ENCODE measurements at places on chromosomes 12 and 14. TPM values are rescaled to one million over a fixed set of nuclear protein-coding genes. Genes with fewer than 3 reads are reported as not detected.
A peak's percentile ranks its signal among the peaks of the same experiment; 100 is the strongest.

FKBP11 gene
- 23.8 TPM for total RNA-seq

SERPINA12 gene
- total RNA-seq: not detected

SERPINA9 gene
- total RNA-seq: not detected

CSRP2 gene
- 26.7 TPM for total RNA-seq

ZDHHC22 gene
- not detected for total RNA-seq

DNA sequence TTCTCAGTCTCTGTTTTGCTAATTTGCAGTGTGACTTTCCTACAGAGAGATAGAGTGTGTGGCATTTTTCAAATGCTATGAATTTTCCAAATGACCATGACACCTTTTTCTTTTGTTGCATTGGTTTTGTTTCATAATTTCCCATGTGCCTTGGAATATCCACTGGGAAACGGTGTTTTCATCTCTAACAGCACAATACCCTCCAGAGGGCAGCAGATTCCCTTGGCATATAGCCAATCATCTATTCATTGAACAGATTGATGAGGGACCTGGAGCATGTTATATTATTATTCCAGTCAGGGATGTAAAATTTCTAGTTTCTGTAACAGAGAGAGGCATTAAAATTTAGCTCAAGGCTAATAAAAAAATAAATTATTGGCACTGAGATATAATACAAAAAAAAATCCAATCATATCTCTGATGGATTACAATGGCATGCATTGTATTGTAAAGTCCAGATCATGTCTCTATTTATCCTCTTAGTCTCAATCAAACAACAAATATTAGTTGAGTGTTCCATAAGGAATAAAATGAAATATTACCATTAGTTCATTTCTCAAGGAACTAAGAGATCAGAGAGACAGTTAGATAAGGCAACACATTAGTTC, 29.6 kb upstream of the NTN4 start:
- peak; percentile 79 for DNase-seq

DNA sequence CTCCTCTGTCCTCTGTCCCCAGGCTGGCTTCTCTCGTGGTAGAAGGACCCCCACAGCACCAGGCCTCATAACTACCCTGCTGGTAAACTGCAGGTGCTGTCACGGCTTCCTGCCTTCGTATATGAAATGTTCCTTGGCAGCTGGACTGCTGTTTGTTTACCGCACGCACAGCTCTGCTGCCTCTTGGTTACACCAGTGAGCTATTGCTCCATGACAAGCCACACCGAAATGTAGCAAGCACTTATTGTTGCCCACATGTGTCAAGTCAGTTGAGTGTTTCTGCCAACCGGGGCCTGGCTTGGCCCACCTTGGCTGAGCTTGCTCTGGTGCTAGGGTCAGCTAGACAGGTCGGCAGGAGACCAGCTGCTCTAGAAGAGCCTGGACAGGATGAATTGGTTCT, 21.7 kb upstream of the TCL1B start:
- no peak for DNase-seq

- no peak for DNase-seq
Measured at GRCh38 chr12:116547955-116548501, 11.2 kb upstream of the MAP1LC3B2 start.

DNA sequence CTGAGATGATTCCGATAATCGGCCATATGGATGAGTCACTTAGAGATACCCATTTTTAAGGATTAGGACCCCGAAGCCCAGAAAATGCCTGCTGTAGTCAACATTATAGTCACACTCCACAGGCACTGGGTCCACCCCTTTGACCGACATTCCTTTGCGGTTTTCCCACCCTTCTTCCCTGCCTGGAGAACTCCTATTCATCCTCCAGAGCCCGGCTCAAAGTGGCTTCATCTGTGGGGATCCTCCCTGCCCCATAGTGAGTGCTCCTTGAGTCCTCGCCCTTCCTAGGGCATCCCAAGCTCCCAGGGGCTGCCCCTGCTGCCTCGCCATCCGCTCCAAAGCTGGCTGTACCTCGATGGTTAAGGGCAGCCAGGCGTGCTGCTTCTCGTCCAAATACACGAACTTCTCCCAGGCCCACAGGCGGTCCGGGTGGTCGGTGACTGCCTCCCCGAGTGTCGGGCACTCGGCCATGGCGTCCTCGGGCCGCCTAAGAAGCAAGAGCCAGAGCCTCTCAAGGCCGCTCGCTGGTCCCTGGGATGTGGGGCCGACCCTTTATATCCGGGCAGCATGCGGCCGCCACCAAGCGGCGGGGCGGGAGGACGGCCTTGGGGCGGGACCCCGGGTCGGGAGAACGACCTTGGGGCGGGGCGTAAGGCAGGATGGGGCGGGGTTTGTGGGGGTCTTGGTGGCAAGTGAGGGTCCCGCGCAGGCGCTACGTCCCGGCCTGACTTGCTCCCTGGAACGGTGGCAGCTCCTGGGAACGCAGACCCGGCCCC, at the start of gene TCL1A:
Gene TCL1A (minus strand): TSS at position 530 of the 776 bp plus-strand sequence. CDS start 59 bp downstream, at position 471.
- DNase-seq: no peak

GRCh38 chr12:125038976-125039625, 26.1 kb upstream of the AACS start:
- no peak for DNase-seq

GRCh38 chr14:80324649-80325048, 113.3 kb upstream of the DIO2 start:
- DNase-seq: no peak

GRCh38 chr14:101564819-101565698, 3.8 kb downstream of the DIO3 start:
- DNase-seq: no peak

DNA sequence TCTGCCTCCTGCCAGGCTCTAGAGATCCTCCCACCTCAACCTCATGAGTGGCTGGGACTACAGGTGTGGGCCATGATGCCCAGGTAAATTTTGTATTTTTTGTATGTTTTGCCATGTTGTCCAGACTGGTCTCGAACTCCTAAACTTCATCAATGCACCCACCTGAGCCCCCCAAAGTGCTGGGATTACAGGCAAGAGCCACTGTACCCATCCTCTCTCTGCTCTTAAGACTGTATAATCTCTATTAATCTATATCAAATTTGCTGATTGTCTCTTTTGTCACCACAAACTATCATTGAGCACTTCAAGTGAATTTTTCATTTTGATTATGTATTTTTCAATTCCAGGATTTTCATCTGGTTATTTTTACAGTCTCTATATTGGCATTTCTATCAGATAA, 440.3 kb downstream of the NOVA1 start:
- DNase-seq: no peak

DNA sequence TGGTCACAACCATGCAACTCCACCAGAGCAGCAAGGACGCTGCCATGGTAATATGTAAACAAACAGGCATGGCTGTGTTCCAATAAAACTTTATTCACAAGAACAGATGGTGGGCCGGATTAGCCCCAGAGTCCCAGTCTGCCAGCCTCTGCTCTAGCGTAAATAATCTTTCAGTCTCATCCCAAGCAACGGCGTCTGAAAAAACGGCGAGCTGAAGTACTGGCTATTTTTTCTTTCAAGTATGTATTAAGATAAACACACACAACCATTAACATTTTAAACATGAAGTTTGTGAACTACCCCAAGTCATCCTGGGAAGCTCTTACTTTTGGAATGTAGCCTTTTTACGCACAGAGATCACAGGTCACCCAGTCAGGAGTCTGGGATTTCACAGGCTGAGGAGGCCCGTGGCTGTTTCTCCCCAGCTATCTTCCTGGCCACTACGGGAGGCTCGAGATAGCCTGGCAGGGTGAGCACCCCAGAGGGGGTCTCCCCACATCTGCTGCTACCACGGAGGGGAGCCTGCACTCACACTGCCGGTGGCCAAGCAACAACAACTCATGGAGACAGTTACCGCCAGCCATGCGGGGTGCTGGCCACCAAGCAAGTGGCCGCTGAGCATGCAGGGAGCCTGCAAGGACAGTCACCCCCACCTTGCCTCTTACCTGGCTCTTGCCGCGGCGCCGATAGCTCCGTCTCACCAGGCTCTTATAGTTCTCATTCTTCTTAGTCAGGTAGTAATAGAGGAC, 124.6 kb downstream of the RFLNA start:
- no peak for DNase-seq

- DNase-seq: no peak
Measured at GRCh38 chr12:101536069-101536674, 58.6 kb upstream of the MYBPC1 start.

GRCh38 chr14:45998554-45998953, 653.0 kb downstream of the RPL10L start:
- DNase-seq: no peak

DNA sequence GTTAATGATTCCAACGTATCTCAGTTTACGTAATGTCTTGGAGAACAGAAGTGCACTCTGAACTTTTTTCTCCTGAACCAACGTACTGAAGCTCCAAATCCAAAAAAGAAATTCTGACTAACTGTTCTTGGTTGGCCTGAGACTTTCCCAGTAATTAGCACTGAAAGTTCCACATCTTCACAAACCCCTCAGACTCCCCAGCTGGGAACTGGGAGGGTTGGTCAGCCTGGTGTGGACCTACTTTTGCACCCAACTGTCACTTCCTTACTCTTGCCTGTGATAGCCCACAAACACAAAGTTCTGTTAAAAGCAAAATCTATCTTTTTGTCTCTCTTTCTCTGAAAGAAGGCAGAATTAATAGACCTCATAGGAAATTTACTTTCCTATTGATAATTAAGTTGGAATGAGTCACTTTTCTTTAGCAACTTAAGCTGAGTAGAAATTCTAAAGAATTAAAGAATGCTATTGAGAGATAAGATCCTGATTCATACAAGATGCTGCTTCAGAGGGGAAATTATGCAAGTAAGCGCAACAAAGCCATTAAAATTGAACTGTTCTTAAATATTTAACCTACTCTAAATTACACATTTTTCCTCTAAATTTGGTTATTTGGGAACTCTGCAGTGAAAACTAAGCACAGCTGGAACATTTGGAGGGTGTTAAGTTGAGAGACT, 155.0 kb downstream of the EPS8 start:
- peak; percentile 83 for DNase-seq

DNA sequence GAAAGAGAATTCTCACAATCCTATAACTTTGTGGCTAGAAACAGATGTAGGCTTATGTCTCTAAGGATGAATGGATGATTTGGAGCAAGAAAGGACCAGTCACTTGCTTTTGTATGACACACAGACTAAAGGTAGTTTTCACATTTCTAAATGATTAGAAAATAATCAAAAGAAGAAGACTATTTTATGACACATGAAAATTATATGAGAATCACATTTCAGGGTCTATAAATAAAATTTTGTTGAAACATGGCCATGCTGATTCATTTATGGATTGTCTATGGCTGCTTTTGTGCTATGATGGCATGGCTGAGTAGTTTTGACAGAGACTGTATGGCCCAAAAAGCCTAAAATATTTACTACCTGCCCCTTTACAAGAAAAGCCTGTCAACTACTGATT, 49.4 kb upstream of the FRMD6 start:
- DNase-seq: no peak

DNA sequence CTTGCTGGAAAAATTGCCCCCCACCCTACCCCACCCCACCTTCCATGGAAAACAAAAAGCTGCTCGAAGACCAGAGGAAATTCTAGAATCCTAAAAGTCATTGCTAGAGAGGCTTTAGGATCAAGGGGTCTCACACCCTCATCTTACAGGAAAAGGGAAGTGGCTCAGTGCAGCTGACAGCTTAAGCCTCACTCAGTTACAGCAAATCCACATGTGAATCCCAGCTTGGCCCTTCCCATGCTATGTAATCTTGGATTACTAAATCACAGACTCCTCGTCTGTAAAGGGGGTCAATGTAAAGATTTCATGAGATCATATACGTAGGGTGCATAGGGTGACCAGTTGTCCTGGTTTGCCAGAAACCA, 25.9 kb downstream of the CMKLR1 start:
- DNase-seq: no peak

DNA sequence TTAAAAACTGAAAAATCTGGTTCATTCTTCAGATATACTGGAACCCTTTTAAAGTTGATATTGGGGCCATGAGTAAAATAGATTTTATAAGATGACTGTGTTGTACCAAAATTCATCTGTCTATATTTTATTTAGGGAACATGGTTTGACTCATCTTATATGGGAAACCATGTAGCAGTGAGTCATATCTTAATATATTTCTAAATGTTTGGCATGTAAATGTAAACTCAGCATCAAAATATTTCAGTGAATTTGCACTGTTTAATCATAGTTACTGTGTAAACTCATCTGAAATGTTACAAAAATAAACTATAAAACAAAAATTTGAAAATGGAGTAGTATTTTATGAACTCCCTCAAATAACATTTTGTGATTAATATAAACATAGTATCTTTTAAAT, 14.2 kb downstream of the PTGER2 start:
- DNase-seq: peak; percentile 57

DNA sequence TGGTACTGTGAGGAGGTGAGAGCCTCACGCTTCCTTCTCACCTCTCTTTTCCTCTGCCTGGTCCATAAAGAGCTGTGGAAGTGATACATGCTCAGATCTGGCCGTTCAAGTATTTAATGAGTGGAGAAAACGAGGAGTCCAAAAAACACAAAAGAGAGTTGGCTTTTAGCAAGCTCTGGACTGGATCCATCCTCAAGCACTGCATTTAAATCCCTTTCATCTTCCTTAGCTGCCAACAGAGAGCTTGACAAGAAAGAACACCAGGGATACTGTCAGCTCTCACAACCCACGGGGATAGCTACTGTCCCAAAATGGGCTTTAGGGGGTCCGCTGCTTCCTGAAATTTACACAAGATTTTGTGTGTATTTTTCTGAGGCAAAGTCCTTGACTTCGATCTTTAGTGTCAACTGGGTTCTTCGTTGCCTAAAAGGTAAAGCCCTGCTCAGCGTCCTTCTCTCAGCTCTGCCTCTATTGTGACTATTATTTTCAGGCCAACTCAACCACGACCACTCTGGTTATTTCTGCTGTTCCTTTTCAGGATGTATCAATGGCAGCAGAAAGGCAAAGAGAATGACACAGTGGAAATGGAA, 120.9 kb downstream of the TMTC1 start:
- peak; percentile 9 for DNase-seq

GRCh38 chr12:64995816-64996215, 125.3 kb downstream of the WIF1 start:
- DNase-seq: peak; percentile 18

GRCh38 chr14:78440356-78440894, 270.3 kb downstream of the NRXN3 start:
- DNase-seq: no peak

- DNase-seq: peak; percentile 43
Measured at GRCh38 chr12:20492251-20492760, 124.0 kb downstream of the PDE3A start.

GRCh38 chr12:92489781-92490180, 213.0 kb upstream of the PLEKHG7 start:
- DNase-seq: no peak

DNA sequence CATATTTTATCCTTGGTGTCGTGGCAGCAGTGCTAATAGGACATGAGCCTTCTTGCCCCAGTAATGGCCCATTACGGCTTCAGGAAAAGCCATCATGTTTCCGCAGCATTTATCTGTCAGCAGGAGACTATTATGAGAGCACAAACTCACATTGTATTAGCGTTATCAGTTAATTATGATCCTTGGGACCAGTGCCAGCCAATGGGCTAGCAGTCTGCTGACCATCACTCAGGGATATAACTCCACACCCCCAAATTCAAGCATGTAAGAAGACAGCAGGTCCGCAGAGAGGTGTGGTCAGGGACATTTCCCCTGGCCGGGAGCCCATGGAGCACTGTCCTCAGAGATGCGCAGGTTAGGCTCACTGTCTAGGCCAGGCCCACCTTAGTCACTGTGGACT, 4.9 kb upstream of the ESRRB start:
- no peak for DNase-seq
